ENCODE measurements at places on chromosomes 2 and 18.

DNA sequence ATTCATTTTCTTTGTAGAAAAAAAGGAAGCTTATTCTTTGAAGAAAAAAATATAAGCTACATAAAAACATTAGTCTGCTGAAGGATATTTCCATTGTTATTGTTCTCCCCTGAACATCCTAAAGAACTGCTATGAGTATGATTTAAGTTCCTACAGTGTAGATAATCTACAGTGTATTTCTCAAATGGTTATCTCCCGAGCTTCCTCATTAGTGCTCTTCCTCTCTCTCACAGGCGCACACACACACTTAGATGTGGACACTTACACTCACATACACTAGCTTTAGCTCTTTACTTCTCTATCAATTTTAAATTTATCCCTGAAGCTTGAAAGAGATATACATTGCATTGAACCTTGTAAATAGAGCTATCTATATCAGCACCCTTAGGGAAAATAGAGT is 681.0 kb downstream of the KCNJ3 start:
- no peak for DNase-seq

GRCh38 chr2:120683701-120684100 is 52.0 kb upstream of the GLI2 start:
- no peak for DNase-seq

DNA sequence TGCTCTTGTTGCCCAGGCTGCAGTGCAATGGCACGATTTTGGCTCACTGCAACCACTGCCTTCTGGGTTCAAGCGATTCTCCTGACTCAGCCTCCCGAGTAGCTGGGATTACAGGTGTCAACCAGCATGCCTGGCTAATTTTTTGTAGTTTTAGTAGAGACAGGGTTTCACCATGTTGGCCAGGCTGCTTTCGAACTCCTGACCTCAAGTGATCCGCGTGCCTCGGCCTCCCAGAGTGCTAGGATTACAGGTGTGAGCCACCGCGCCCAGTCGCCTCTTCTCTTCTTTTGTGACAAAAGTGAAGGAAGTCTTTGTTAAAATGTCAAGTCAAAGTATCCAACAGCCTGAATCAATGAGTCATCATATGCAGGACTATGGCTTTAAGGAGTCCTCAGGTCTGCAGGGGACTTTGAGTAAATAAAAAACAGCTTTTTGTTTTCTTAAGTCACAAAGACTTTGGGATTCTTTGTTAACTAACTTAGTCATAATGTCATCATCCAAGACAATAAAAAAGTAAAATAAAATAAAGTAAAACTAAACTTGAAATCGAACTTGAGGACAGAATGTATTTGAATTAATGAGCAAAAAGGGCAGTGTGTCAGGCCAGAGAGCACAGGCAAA is 1153.2 kb downstream of the SUCLG1 start:
- no peak for DNase-seq

DNA sequence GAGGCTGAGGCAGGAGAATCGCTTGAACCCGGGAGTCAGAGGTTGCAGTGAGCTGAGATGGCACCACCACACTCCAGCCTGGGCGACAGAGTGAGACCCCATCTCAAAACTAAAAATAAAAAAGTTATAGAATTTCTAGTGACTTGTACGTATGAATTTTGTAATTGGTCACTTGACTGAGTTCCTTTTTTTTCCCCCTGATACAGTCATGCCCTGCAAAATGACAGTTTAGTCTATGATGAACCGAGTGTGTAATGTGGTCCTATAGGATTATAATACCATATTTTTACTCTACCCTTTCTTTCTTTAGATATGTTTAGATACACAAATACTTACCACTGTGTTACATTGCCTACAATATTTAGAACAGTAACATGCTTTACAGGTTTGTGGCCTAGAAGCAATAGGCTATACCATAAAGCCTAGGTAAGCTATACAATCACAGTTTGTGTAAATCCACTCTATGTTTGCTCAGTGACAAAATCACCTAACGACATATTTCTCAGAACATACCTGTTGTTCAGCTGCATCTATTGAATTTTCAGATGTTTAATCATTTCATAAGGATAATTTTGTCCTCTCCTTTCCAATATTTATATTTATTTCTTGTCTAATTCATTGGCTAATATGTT is 25.4 kb downstream of the SOCS6 start:
- DNase-seq: no peak

GRCh38 chr2:235562065-235562747 is 68.4 kb downstream of the AGAP1 start:
- no peak for DNase-seq

GRCh38 chr2:234348081-234348480 is 148.8 kb downstream of the ARL4C start:
- DNase-seq: no peak

GRCh38 chr18:12857991-12858544 is 26.0 kb downstream of the PTPN2 start:
- no peak for DNase-seq

DNA sequence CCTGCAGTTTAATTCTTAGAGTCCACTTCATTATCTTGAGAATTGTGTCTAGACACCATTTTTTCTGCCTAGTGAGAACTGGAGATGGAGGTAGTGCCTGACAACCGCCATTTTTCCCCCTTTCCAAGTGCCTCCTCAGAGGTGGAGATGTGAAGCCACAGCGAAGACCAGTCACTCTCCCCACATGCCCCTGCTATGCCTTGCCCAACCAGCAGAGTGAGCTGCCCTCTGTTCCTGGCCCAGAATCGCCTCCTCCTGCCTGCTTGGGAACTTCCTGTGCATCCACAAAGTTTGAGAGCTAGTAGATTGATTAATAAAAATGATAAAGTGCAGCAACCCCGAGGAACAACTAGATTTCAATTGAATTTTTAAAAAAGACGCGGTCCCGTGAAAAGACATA is 123.3 kb downstream of the CLIP4 start:
- DNase-seq: no peak

DNA sequence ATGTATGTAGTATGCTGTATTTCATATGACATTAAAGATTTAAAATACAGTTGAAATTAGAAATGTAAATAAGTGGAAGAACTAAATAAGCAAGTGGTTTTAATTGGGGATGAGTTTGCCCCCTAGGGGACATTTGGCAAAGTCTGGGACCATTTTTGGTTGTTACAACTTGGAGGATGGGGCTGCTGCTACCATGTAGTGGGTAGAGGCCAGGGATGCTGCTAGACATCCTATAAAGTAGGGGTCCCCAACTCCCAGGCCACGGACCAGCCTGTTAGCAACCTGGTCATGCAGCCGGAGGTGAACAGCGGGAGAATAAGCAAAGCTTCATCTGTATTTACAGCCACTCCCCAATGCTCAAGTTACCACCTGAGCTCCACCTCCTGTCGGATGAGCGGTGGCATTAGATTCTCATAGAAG is 27.9 kb upstream of the ASNSD1 start:
- no peak for DNase-seq

DNA sequence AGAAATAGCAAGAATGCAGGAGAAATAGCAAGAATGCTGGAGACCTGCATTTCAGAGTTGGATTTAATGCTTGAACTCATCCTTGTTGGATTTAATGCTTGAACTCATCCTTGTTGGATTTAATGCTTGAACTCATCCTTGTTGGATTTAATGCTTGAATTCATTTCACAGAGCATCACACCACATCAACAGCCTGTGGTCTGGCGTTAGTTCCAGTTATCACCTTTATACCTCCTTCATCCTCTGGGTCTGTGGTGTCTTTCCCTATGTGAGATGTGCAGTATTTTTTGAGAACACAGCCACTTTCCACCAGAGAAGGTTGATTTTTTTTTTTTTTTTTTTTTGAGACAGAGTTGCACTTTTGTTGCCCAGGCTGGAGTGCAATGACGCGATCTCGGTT is 546.4 kb upstream of the SOX11 start:
- no peak for DNase-seq
